ENCODE measurements at places on chromosomes 7 and 10.

GRCh38 chr10:132296666-132297443 is 10.9 kb downstream of the STK32C start:
- no peaks in the 10 kb centered on the region for H3K27me3 ChIP-seq
- no peak overlapping the region for H3K4me3 ChIP-seq
- H3K4me1 ChIP-seq = peaks cover 10% of the 10 kb centered on the region
- H3K36me3 ChIP-seq = no peaks in the 10 kb centered on the region
- DNase-seq = no peak
- H3K27ac ChIP-seq = no peak overlapping the region

DNA sequence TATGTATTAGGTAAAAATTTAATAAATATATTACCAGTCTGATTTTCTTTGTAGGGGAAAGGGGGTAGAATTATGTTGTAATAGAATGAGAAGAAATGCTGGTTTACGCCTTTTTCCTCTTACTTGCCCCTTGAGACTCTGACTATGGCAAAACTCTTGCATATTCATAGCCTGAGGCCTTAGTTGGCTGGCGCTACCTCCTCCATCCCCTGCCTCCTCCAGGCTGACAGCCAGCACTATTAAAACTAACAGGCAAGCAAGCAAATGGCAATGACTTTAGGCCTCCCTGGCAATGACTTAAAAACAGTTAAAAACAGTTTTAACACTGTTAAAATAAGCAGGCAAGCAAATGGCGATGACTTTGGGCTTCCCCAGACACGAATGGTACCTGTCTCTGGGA is 14.4 kb downstream of the PKD2L1 start:
- no peaks in the 10 kb centered on the region for H3K4me1 ChIP-seq
- DNase-seq = no peak

GRCh38 chr7:116575853-116576252 is 51.0 kb downstream of the CAV1 start:
- DNase-seq = no peak
- H3K4me1 ChIP-seq = peaks cover 9% of the 10 kb centered on the region
- no peaks in the 10 kb centered on the region for H3K36me3 ChIP-seq
- H3K27me3 ChIP-seq = peaks cover 7% of the 10 kb centered on the region

DNA sequence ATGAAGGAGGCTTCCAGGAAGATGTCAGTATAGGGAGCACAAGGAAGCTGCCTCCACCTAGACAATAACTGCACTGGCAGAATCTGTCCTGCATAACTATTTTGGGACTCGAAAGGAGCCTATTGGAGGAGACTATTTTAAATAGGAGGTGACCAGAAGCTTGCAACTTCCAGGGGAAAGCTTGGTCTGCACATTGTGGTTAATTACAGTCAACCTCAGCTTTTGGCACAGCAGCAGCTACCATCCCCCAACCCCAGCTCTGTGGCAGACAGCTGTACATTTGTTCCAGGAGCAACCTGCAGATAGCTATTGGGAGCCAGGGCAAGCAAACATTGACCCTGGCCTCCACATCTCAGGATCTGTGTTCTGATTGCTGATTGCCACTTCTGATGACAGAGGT is 46.3 kb upstream of the NANOS1 start:
- H3K4me3 ChIP-seq = no peak overlapping the region
- peaks cover 10% of the 10 kb centered on the region for H3K36me3 ChIP-seq
- peaks cover 20% of the 10 kb centered on the region for H3K4me1 ChIP-seq
- no peak for DNase-seq
- no peak overlapping the region for H3K27ac ChIP-seq

DNA sequence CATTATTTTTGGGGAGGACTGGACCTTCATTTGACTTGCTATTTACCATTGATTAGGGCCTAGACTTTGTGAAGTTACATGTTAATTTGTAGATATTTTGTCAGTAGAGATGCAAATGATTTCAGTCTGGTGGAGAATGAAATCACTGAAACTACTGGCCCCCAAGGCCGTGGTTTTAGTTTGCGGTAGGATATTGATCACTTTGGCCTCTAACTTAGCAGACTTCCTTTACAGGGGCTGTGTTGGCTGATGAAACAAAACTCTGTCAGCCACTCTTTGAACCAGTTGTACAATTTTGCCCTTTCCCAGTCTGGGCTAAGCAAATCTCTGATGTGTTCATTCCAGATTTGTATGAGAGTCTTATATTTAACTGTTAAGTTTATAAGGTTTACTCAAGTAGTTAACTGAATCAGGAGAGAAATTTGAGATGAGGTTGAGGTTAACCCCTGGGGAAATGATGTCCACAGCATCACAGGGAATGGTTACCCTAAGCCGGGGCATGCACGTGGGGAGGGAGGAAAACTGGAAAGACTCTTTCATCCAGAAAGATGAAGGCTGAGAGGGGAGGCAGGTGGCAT is 105.7 kb upstream of the INSIG1 start:
- H3K36me3 ChIP-seq = peaks cover 5% of the 10 kb centered on the region
- H3K27ac ChIP-seq = no peak overlapping the region
- DNase-seq = no peak
- H3K4me3 ChIP-seq = no peak overlapping the region
- no peaks in the 10 kb centered on the region for H3K27me3 ChIP-seq
- H3K4me1 ChIP-seq = peaks cover 21% of the 10 kb centered on the region

GRCh38 chr7:117149692-117150091 is 173.2 kb downstream of the WNT2 start:
- DNase-seq = no peak
- no peaks in the 10 kb centered on the region for H3K27me3 ChIP-seq
- no peaks in the 10 kb centered on the region for H3K36me3 ChIP-seq
- no peak overlapping the region for H3K4me3 ChIP-seq
- H3K4me1 ChIP-seq = peaks cover 4% of the 10 kb centered on the region

GRCh38 chr7:113763226-113763625 is 155.6 kb downstream of the PPP1R3A start:
- no peak overlapping the region for H3K27ac ChIP-seq
- H3K36me3 ChIP-seq = no peaks in the 10 kb centered on the region
- no peak for DNase-seq
- H3K4me1 ChIP-seq = no peaks in the 10 kb centered on the region

GRCh38 chr10:17199351-17199804 is 2.1 kb downstream of the TRDMT1 start:
- peaks cover 3% of the 10 kb centered on the region for H3K36me3 ChIP-seq
- peak overlapping the region; percentile 86 for H3K4me3 ChIP-seq
- H3K27ac ChIP-seq = no peak overlapping the region
- H3K4me1 ChIP-seq = peaks cover 40% of the 10 kb centered on the region
- no peak for DNase-seq
- H3K27me3 ChIP-seq = no peaks in the 10 kb centered on the region

- no peak overlapping the region for H3K27ac ChIP-seq
- H3K4me1 ChIP-seq = peaks cover 17% of the 10 kb centered on the region
- H3K27me3 ChIP-seq = no peaks in the 10 kb centered on the region
- DNase-seq = no peak
- no peak overlapping the region for H3K4me3 ChIP-seq
- no peaks in the 10 kb centered on the region for H3K36me3 ChIP-seq
Observed at GRCh38 chr7:151745706-151746105, 131.2 kb downstream of the PRKAG2 start.

DNA sequence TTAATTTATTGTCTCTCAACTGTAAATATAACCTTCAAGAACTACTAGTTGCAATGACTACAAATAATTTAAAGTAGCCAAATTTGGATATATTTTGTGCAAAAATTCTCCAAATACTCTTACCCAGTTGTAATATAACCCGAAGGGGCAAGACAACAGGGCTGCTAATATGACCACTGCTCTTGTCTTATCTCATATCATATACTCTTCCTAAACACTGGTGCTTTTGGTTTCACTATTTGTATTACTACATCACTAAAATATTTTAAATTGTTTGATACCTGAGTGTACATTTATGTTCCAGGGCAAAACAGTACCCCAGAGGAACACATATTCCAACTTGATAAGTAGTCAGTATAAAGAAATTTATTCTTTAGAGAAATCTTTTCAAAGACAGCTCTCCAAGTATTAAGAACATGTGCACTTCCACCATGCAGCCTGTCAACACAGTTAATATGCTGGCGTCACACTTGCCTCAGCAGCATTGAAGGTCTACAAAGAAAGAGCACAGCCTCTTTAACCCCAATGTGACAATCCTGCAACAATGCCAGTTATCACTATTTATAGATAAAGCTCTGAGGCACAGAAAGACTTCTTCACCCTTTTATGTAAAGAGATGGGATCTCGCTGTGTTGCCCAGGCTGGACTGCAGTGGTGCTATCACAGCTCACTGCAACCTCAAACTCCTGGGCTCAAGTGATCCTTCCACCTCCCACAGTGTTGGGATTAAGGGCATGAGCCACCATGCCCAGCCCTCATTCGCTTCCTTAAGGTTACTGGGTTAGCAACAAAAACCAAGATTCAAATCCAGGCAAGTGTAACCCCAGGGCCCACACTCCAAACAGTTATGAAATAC is 37.8 kb downstream of the RHEB start:
- H3K4me3 ChIP-seq = no peak overlapping the region
- H3K27ac ChIP-seq = no peak overlapping the region
- DNase-seq = no peak
- peaks cover 16% of the 10 kb centered on the region for H3K4me1 ChIP-seq
- H3K36me3 ChIP-seq = peaks cover 57% of the 10 kb centered on the region

- no peaks in the 10 kb centered on the region for H3K36me3 ChIP-seq
- H3K4me3 ChIP-seq = no peak overlapping the region
- no peak overlapping the region for H3K27ac ChIP-seq
- no peaks in the 10 kb centered on the region for H3K27me3 ChIP-seq
Observed at GRCh38 chr7:11713352-11713751, 118.6 kb downstream of the THSD7A start.

- H3K36me3 ChIP-seq = no peaks in the 10 kb centered on the region
- DNase-seq = no peak
- H3K27me3 ChIP-seq = no peaks in the 10 kb centered on the region
- H3K4me1 ChIP-seq = no peaks in the 10 kb centered on the region
Observed at GRCh38 chr7:18647582-18647981, 152.0 kb downstream of the HDAC9 start.

DNA sequence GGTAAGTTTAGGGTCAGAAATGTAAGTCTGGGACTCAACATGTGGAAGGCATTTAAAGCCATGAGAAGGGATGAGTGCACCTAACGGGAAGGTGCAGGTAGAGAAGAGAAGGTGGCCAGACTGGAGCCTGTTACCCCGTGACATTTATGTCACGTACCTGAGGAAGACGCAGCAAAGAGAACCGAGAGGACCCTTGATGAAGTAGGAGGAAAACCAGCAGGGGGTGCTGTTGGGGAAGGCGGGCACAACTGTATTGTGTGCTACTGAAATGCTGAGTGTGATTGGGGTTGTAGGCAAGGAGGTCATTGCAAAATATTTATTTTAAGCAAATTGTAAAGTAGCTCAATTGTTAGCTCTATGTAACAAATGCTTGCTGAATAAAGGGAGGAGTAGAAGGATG is 338.2 kb upstream of the PRKCQ start:
- H3K36me3 ChIP-seq = no peaks in the 10 kb centered on the region
- peak; percentile 84 for DNase-seq
- peaks cover 4% of the 10 kb centered on the region for H3K27me3 ChIP-seq
- H3K4me3 ChIP-seq = no peak overlapping the region

GRCh38 chr10:15738270-15738925 is 18.7 kb upstream of the ITGA8 start:
- no peaks in the 10 kb centered on the region for H3K4me1 ChIP-seq
- H3K27me3 ChIP-seq = peaks cover 4% of the 10 kb centered on the region
- DNase-seq = no peak
- H3K4me3 ChIP-seq = no peak overlapping the region
- H3K36me3 ChIP-seq = no peaks in the 10 kb centered on the region

- DNase-seq = no peak
- no peaks in the 10 kb centered on the region for H3K36me3 ChIP-seq
- H3K27me3 ChIP-seq = no peaks in the 10 kb centered on the region
- H3K4me1 ChIP-seq = no peaks in the 10 kb centered on the region
- H3K27ac ChIP-seq = no peak overlapping the region
Observed at GRCh38 chr10:72597897-72598296, 28.0 kb downstream of the MICU1 start.

DNA sequence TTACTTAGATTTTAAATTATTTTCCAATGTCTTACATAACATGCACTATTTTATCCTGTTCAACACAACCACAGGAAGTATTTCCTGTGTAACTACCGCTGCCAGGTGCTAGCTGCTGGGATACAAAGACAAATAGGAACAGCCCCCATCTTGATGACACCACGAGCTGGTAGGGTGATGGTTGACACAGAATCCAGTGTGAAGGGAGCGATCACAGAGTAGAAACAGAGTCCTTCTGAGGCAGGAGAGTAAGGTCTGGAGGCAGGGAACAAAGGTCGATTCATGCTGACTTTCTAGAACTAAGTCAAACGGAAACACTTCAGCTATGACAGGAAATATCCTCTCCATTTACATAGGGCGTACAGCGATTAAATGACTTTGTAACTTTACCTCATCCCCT is 232.3 kb downstream of the ADAM12 start:
- H3K27me3 ChIP-seq = no peaks in the 10 kb centered on the region
- H3K36me3 ChIP-seq = no peaks in the 10 kb centered on the region
- no peak overlapping the region for H3K4me3 ChIP-seq
- H3K27ac ChIP-seq = no peak overlapping the region
- DNase-seq = no peak

DNA sequence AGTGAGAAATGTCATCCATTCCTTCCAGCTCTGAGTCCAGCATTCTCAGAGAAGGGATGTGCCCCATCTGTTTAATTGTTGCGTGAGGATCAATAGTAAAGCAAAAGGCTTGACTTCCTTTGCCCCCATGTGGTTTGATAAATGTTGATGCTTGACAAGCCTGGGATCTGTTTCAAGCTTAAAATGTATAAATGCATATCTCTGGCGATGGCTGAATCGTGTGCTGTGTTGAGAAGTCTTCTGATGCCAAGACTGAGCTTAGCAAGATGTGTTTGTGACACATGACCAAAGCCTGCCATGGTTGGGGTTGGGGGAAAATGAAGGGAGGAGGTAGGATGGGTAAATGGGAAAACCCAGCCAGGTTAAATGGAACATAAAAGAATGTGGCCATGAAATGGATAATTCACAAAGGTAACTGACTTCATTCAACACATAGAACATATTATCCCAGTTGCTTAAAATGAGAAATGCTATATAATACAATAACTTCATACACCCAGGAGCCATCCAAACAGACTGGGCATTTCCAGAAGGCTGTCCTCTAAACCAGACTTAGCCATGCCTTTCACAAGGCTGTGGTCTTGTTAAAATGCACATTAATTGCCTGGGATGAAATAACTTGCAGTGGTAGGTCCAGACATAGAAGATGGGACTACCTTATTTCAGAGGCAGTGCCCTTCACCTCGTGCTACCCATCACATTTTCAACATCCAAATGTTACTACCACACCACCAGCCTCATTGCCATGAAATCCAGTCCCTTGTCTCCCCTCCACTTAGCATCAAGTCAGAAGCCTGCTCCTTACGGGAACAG is 147.3 kb upstream of the PDE1C start:
- H3K4me1 ChIP-seq = no peaks in the 10 kb centered on the region
- H3K27me3 ChIP-seq = peaks cover 2% of the 10 kb centered on the region
- H3K36me3 ChIP-seq = no peaks in the 10 kb centered on the region
- DNase-seq = no peak
- H3K4me3 ChIP-seq = no peak overlapping the region
